Left lung (tissue), 14 donors: ENCODE measurements at places on chromosomes 2 and 18. TPM values are rescaled to one million over a fixed set of nuclear protein-coding genes. Genes with fewer than 3 reads are reported as not detected.
A peak's percentile ranks its signal among the peaks of the same experiment; 100 is the strongest.

TSGA10 gene
- total RNA-seq, result 8.4 TPM

MORN2 gene
- total RNA-seq, result 15.1 TPM

NR4A2 gene
- 5.0 TPM for total RNA-seq

FOSL2 gene
- 114 TPM for total RNA-seq

AQP12B gene
- total RNA-seq, result not detected

COL6A3 gene
- total RNA-seq, result 868 TPM

SLC19A3 gene
- 10.7 TPM for total RNA-seq

ZNF397 gene
- 22.9 TPM for total RNA-seq

AMMECR1L gene
- total RNA-seq, result 15.1 TPM

KCNG2 gene
- 1.1 TPM for total RNA-seq

STON1 gene
- total RNA-seq, result 17.6 TPM

DNA sequence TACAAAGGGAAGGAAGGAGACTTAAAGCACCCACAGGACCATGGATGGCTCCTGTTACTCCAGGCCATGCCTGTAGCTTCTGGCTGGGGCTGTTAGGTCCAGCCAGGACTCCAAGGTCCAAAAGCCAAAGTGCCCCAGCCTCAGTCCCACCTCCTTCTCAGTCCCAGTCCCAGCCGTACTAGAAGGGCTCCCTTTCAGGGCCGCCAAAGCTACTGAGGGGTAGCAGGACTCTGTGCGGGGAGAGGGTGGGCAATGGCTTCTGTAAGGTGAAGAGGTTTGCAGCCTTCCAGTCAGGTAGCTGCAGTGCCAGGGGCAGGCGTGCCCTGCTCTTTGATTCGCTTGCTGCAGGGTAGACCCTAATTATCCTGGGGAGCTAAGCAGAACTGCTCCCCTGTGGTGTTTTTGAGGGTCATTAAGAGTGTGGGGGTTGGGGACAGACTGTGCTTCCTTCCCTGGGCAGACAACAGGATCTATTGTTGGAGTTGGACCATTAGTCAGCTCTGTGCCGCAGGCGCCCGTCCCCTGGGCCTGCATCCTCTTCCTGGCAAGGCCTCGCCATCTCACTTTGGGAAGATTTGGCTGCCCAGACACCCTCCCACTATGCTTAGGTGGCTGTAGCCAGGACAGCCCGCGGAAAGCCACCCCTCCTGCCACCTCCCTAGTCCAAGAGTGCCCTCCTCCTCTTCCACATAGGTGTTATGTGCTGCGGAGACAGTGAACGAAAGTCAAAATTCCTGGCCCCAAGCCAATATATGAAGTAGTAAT is 118.8 kb downstream of the ZBTB7C start:
- no peak for DNase-seq
- H3K27ac ChIP-seq, result no peak overlapping the region
- no peak overlapping the region for H3K4me3 ChIP-seq
- H3K27me3 ChIP-seq, result no peaks in the 10 kb centered on the region
- no peaks in the 10 kb centered on the region for H3K36me3 ChIP-seq

DNA sequence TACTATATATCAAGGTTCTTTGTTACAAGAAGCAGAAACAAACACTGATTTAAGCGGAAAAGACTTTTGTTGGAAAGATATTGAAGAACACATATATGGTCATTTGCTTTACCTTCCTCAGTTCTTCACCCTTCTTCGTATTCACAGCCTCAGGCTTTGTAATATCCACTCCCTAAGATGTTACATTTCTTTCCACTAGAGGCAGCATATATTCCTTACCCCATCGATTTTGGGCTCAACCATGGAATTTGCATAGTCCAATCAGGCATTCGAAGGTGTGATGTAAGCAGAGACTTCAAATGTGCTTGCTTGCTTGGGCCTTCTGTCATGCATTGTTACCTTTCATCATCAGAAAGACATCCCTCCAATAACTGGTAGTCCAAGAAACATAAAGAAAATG is 287.4 kb downstream of the PID1 start:
- H3K27ac ChIP-seq, result no peak overlapping the region
- H3K4me3 ChIP-seq, result no peak overlapping the region
- H3K4me1 ChIP-seq, result no peaks in the 10 kb centered on the region

DNA sequence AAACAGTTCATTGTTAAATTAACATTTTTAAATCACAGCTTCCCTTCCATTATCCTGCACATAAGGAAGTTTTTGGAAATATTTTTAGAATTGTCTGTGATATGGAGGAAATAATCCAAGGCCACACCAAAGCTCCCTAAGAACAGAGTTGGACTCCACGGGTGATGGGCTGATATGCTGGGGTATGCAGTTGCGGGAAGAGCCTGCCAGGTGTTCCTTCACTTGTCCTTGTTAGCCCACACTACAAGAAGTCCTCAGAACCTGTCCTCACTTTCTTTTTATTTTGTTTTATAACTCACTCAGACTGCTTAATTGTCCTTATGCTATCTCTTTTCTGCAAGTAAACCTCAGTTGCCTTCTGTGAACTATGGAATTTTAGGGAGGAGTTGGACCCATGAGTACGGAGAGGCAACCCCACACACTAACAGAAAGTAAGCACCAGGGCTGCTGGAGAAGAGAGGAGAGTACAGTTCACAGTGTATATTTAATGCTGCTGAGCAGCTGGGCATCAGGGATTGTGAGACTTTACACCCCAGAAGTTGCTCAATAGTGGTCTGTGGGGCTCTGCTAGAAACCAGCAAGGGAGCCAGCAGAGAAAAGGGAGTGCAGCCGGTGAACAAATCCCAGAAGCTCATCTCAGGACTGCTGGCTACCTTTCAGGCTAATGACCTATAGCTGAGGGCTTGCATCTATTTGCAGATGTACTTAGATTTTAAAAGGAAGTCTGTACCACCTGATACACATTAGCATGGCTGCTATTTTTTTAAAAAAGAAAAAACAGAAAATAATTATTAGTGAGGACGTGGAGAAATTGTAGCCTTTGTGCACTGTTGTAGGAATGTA is 280.1 kb upstream of the STON1 start:
- no peaks in the 10 kb centered on the region for H3K36me3 ChIP-seq
- H3K27me3 ChIP-seq, result no peaks in the 10 kb centered on the region
- no peak for DNase-seq
- no peak overlapping the region for H3K4me3 ChIP-seq

- DNase-seq, result no peak
- no peak overlapping the region for H3K4me3 ChIP-seq
- H3K36me3 ChIP-seq, result no peaks in the 10 kb centered on the region
- no peaks in the 10 kb centered on the region for H3K27me3 ChIP-seq
Measured at GRCh38 chr2:147488472-147488871, 356.4 kb upstream of the ACVR2A start.

GRCh38 chr2:45674035-45674816 is 22.8 kb downstream of the PRKCE start:
- no peak for DNase-seq
- H3K4me3 ChIP-seq, result no peak overlapping the region
- peak overlapping the region; percentile 57 for H3K27ac ChIP-seq
- H3K27me3 ChIP-seq, result no peaks in the 10 kb centered on the region
- no peaks in the 10 kb centered on the region for H3K36me3 ChIP-seq

GRCh38 chr2:38494394-38494793 is 108.3 kb downstream of the HNRNPLL start:
- no peak overlapping the region for H3K4me3 ChIP-seq
- no peaks in the 10 kb centered on the region for H3K4me1 ChIP-seq
- H3K36me3 ChIP-seq, result no peaks in the 10 kb centered on the region
- no peak overlapping the region for H3K27ac ChIP-seq

GRCh38 chr18:24267878-24268277 is 129.0 kb downstream of the CABYR start:
- no peaks in the 10 kb centered on the region for H3K36me3 ChIP-seq
- no peak overlapping the region for H3K27ac ChIP-seq
- peaks cover 4% of the 10 kb centered on the region for H3K4me1 ChIP-seq
- no peak overlapping the region for H3K4me3 ChIP-seq

- H3K4me3 ChIP-seq, result no peak overlapping the region
- no peaks in the 10 kb centered on the region for H3K36me3 ChIP-seq
- no peak overlapping the region for H3K27ac ChIP-seq
- H3K4me1 ChIP-seq, result no peaks in the 10 kb centered on the region
Measured at GRCh38 chr2:200695191-200695590, 109.4 kb downstream of the AOX1 start.

DNA sequence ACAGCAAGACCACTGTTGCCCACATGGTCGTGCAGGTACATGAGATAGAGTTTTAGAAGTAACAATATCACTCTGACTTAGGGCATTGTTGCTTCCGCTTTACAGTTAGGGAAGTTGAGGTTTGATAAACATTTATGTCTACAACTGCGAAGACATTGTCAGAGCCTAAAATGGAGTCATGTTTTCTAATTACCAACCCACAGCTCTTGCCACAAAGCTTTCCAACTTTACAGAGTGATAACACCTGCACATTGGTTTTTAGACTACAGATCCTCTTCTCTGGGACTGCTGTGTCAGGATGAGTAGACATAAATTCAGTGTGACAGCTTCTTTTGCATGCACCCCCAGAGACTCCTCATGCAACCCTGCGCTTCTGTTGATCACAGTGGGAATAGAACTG is 119.0 kb downstream of the FEZ2 start:
- no peak for DNase-seq
- H3K36me3 ChIP-seq, result peaks cover 34% of the 10 kb centered on the region
- H3K4me1 ChIP-seq, result peaks cover 14% of the 10 kb centered on the region
- H3K27ac ChIP-seq, result peak overlapping the region; percentile 10

DNA sequence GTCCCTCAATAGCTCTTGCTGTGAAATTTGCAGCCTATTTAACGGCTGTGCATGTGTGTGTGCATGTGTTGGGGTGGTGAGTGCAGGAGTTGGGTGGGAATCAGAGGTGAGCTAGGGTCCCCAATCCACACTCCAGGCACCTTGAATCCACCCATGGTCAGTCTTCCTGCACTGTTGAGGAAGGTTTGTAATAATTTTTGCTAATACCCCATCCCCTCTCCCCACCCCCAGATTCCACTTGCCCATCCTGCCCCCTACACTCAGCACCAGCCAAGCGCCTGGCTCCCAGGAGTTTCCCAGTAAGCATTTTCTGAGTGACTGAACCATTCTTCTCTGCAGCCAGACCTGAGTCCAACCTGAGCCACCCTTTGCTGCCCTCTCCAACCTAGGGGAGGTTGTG is 208.4 kb upstream of the RAB12 start:
- H3K4me3 ChIP-seq, result no peak overlapping the region
- H3K27ac ChIP-seq, result no peak overlapping the region
- DNase-seq, result no peak

DNA sequence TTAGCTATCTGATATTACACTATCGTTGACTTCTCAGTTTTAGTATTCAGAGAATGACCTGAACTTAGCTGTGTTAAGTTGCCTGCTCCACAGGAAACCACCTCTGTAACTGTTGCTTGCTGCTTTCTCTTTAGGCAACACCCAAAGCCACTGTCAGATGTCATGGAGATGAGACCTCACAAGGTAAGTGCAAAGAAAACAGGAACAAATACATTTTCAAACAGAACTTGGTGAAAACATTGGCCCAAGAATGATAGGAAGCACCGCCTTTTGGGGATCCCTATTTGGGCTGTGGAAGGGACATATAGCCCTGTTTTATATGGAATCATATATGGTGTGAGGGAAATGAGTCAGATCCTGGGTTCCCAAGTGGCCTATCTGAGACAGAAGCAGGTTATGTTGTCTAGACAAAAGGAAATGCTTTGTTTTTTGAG is 143.4 kb downstream of the UBE2E3 start:
- no peak for DNase-seq
- no peak overlapping the region for H3K27ac ChIP-seq
- H3K4me3 ChIP-seq, result no peak overlapping the region

DNA sequence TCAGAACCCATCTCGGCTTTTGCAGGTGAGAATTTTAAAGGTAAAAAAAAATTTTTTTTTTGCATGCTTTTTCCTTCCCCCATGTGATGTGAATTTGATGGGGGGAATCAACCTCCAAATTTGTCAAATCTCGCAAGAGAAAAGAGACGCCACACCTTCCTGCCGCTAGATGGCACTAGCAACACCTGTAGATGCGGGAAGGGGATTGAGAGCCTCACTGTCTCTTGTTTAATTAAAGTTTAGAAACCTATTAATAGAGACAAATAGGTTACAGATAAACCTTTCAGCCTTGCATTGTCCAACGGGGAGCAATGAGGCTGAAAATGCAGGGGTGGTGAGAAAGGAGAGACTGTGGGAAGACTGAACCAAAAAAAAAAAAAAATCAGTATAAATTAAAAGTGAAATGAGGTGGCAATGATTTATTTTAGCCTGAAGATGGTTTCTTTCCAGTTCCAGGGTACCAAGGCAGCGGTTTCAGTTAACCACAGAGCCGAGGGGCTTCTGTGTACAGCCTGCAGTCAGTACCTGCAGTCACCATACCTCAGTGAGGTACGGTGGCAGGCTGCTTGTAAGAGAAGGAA is 84.6 kb downstream of the NRP2 start:
- peaks cover 59% of the 10 kb centered on the region for H3K4me1 ChIP-seq
- no peak overlapping the region for H3K27ac ChIP-seq
- DNase-seq, result no peak
- no peak overlapping the region for H3K4me3 ChIP-seq
- no peaks in the 10 kb centered on the region for H3K27me3 ChIP-seq

- no peaks in the 10 kb centered on the region for H3K27me3 ChIP-seq
- no peak overlapping the region for H3K27ac ChIP-seq
- H3K4me3 ChIP-seq, result no peak overlapping the region
- H3K36me3 ChIP-seq, result no peaks in the 10 kb centered on the region
Measured at GRCh38 chr18:63677500-63678225, 16.0 kb upstream of the SERPINB3 start.

- H3K27ac ChIP-seq, result peak overlapping the region; percentile 84
- no peak for DNase-seq
- H3K36me3 ChIP-seq, result no peaks in the 10 kb centered on the region
- H3K4me1 ChIP-seq, result peaks cover 30% of the 10 kb centered on the region
Measured at GRCh38 chr2:201781557-201782051, 871 bp upstream of the ALS2 start.

DNA sequence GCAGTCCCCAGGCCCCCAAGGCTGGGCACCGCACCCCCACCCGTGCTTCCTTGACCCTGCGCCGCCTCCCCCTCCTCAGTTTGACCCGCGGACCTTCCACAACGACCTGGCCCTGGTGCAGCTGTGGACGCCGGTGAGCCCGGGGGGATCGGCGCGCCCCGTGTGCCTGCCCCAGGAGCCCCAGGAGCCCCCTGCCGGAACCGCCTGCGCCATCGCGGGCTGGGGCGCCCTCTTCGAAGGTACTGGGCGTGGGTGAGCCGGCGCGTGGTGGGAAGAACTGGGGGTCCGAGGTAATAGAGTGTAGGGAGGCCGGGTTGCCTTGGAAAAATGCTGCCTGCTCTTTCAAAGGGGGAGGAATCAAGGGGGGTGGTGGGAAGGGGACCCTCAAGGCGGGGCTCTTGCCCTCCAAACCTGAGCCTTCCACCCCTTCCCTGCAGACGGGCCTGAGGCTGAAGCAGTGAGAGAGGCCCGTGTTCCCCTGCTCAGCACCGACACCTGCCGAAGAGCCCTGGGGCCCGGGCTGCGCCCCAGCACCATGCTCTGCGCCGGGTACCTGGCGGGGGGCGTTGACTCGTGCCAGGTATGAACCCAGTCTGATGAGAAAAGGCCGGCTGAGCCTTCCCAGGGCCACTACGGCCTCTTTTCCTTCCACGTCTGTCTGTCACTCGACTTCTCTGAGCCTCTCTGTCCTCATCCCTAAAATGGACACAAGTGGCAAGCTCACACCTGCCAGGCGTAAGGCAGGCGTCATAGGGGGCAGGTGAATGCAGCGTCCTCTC is 2.6 kb downstream of the PRSS56 start:
- peaks cover 12% of the 10 kb centered on the region for H3K4me1 ChIP-seq
- H3K36me3 ChIP-seq, result no peaks in the 10 kb centered on the region
- H3K4me3 ChIP-seq, result no peak overlapping the region
- no peak for DNase-seq
- H3K27ac ChIP-seq, result no peak overlapping the region
- peaks cover 92% of the 10 kb centered on the region for H3K27me3 ChIP-seq
